ENCODE measurements at places on chromosomes 6 and 20.
A peak's percentile ranks its signal among the peaks of the same experiment; 100 is the strongest.

DNA sequence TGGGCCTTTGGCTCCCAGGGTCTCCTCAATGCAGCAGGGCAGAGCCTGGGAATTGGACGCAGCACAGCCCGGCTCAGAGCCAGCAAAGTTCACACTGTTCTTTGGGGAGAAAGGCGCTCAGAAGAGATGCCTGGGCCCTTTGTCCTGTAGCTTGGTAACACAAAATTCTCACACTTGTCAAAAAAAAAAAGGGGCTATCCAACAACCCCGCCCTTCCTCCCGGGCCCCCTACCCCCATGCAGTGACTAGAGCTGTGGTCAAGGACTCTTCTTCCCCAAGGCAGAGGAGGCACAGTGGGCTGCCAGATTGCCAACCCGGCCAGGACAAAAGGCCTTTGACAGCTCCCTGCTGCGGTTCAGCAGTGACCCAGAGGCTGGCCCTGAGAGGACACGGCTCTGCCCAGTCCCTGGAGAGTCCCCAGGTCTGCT, 2.0 kb downstream of the NKAIN4 start:
- DNase-seq = no peak

GRCh38 chr6:45844986-45845385, 170.7 kb downstream of the CLIC5 start:
- no peak for DNase-seq

DNA sequence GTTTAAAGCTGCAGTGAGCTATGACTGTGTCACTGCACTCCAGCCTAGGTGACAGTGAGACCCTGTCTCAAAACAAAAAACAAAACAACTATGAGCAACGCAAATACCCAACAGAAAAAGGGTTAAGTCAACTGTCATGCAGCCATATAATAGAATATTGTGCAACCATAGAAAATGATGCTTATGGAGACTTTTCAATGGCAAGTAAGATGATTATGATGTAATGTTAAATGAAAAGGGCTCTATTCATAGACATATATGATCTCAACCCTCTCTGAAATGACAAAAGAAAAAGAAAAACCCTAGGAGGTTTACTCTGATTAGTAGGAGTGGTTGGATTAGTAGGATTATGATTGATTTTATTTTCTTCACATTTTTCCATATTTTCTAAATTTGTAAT, 41.3 kb upstream of the TBC1D7 start:
- DNase-seq = no peak

- DNase-seq = no peak
Observed at GRCh38 chr6:75273009-75273408, 11.6 kb downstream of the TMEM30A start.

DNA sequence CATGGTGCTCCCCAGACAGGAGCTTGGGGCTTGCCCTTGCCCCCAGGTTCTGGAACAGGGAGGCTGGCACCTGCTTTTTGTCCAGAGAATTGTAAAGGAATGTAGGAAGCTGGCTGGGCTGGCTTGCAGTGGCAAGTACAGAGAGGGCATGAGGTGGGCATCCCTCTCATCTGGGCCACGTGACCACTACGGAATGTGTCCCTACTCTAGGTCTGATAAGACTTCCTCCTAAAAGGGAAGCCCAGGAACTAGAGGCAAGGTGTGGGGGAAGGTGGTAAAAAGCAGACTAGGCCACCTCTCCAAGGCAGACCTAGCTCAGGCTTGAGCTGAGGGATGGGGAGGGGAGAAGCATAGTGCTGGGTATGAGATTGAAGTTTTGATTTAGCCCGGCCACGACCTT, 38.8 kb downstream of the UNC5CL start:
- no peak for DNase-seq

- no peak for DNase-seq
Observed at GRCh38 chr20:3935956-3936340, 46.8 kb downstream of the PANK2 start.

DNA sequence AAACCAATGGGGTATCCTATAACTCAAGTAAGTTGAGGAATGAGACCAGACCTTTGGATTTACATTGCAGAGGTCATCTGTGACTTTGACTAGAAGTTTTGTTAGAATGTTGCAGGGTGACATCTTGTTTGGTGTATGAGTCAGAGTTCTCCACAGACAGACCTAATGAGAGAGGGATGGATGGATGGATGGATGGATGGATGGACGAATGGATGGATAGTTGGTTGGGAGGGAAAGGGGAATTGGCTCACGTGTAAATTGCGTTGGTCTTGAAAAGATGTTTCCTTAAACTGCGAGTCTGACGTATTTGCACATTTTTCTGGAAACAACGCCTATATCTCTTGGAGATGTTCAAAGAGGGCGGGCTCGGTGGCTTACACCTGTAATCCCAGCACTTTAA, 1.0 kb upstream of the MTRES1 start:
- DNase-seq = no peak

- peak; percentile 18 for DNase-seq
Observed at GRCh38 chr6:126516411-126516810, 176.5 kb downstream of the CENPW start.

GRCh38 chr20:3812259-3812681, 8.1 kb upstream of the AP5S1 start:
- no peak for DNase-seq

DNA sequence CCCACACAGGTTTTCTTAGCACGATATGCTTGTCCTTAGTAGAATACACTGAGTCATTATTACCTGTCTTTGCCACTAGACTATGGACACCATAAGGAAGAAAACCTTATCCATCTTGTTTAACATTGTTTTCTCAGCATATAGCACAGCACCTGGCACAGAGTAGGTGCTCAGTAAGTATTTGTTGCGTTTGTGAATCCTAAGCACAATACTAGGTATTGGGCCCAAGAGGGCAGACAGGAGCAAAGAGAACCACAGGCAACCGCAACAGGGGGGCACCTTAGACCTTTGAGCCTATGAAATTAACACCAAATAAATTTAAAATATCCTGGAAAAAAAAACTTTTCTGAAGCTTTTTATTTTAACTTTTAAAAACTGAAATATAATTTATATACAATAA, 3.7 kb upstream of the NCOA6 start:
- no peak for DNase-seq

- DNase-seq = peak; percentile 83
Observed at GRCh38 chr20:43963872-43964791, 49.5 kb downstream of the TOX2 start.

DNA sequence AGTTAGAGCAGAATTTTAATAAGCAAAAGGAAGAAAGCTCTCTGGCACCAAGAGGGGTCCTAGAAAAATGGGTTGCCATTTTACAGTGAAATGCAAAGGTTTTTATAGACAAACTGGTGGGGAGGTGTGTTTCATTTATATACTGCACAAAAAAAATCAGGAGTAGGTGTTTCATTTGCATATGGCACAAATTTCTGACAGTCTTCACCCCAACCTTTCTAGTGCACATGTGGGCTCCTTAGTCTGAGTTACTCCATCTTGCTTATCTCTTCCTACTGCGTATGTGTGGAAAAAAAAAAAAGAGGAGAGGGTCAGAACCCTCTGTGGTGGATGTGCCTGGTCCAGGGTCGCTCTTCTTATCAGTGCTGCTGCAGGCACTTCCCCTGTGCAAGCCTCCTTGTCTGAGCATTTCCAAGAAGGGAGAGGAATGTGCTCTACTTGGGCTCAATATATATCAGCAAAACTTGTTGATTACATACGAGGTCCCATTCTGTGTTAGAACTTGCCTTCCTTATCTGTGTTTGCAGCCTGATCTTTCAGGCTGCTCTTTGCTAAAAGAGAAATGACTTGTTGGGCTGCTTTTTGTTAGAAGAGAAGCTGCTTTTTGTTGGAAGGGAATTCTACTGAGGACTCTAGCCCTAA, 59.0 kb upstream of the MRAP2 start:
- DNase-seq = no peak

DNA sequence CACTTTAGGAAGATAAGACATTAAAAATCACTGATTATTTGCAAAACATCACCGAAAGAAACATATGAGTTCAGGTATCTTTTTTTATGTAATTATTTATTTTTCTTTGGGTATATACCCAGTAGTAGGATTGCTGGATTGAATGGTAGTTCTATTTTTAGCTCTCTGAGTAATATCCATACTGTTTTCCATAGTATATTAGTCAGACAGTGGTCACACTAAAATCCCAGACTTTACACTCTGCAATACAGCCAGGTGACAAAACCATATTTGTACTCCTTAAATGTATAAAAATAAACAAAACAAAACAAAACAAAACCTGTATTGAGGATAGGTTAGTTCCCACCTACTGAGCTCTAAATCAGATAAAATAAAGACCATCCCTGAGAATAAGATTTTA, 1024.3 kb upstream of the EYS start:
- DNase-seq = no peak

DNA sequence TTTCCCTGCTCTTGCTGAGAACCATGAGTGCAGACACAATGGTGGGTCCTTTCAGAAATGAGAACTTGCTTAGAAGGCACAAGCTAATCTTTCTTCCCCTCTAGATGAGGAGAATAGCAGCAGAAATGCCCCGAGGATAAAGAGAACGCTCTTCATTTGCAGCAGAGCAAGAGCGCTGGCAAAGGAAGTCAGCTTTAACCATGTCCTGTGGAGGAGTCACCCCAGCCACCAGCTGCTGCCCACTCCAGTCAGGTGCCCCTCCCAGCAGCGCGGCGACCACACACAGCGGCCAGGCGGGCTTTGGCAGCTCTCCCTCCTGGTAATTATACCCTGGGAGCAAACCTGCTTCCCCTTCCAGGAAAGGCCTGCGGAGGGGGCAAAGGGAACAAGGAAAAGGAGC, 42.4 kb upstream of the EMILIN3 start:
- no peak for DNase-seq

- DNase-seq = no peak
Observed at GRCh38 chr6:170207586-170208181, 83.2 kb downstream of the DLL1 start.

DNA sequence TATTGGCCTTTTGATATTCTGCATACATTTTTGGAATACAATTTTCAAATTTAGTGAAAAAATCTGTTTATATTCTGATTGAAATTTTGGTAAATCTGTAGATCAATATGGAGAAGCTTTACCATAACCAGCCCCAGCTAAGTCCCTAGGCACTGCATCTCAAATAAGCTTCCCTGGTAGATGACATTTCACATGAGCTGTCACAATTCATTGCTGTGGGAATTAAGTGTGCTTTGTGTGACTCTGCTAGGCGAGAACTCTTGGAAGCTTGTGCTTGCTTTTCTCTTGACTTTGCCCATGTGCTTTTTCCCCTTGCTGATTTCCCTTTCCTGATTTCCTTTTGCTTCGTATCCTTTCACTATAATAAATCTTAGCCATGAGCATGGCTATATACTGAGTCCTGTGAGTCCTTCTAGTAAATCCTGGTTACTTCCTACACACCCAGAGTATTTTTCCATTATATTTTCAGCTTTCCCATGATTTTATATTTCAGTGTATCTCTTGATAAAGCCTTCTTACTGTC, 166.5 kb upstream of the MMS22L start:
- no peak for DNase-seq

DNA sequence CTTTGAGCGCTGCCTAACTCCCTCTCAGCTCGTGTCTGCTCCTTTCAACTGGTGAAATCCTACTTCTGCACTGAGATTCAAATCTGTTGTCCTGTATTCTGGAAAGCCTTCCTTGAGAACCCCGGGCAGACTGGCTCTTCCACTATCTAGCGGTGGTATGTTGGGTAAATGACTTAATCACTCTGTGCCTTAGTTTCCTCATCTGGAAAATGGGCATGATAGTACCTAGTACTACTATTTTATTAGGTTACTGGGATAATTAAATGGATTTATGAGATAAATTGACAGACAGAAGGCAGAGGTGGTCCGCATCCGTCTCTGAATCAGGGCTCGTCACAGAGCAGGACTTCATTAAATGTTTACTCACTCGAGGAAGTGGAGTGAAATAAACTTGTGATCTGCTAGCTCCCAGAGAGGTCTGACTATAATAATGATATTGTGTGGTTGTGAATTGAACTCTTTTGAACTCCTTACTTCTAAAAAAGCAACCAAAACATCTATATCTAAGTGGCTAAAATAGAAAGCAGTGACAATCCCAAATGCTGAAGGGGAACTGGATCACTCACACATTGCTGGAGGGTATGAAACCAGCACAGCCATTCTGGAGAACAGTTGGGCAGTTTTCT, 26.6 kb downstream of the PPP1R16B start:
- no peak for DNase-seq

GRCh38 chr6:44105993-44106740, 21.1 kb downstream of the MRPL14 start:
- no peak for DNase-seq

DNA sequence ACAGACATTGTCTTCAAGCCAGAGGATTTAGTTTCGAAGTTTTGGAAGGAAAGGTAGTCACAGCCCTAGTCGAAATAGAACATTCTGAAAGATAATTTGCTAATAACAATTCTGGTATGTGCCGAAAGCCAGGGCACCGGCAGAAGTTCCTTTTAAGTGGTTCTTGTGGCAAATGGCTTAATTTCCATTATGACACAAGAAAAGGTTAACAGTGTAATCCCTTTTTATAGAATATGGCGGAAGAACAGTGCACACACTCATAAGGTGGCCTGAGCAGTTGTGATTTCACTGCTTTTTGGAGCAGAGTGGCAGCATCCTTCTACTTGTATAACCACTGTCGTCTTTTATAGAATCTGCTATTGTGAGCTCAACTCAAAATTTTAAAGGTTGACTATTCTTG, 152.4 kb downstream of the SASH1 start:
- peak; percentile 62 for DNase-seq

- no peak for DNase-seq
Observed at GRCh38 chr6:38065734-38066305, 246.3 kb downstream of the ZFAND3 start.

GRCh38 chr6:73109659-73110058, 115.6 kb downstream of the KHDC1L start:
- DNase-seq = no peak

DNA sequence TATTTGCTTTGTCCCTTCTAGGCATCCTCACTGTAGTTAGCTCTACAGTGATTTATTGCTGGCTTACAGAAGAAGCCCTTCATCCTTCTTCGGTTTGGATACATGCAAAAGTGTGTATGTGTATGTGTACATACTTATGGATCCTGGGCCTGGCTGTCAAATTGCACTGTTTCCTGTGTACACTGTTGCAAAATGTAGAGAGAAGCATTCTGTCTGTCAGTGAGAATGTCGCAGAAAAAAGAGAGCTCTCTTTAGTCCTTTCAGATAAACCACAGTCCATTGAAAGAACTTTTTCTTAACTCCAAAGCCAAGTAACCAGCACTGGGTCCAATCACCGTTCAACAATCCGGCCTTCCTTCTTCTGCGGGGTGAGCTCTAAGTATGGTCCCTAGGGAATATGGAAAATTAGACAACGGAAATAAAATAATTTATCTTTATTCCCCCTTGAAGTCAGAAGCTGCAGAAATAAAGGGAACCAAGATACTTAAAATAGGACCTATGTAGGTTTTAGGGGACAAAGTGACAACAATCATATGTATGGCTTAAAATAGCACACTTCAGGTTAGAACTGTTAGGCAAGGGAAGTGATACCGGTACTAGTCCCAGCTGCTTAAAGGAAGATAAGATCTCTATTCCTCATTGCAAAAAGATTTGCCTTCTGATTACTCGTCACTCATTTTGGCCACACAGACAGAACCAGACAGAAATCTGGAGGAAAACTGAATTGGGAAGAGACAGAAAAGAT, 107.0 kb downstream of the CD83 start:
- DNase-seq = no peak

All from AG10803 (cell line).